ENCODE measurements at places on chromosomes 6 and 20.

DNA sequence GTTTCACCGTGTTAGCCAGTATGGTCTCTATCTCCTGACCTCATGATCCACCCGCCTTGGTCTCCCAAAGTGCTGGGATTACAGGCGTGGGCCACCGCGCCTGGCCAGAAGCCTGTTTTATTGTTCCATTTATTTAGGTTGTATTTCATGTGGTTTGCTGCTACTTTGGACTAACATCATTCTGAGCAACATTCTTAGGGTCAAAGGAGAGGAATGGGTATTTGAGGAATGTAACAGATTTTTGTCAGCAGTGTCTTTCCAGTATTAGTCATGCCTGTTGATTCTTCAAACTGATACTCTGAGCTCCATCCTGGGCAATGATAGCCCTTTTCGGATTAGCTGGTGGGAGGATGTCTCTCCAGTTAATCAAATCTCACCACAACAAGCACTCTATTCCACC, 213.0 kb upstream of the CITED2 start:
- no peak for DNase-seq

- DNase-seq = no peak
These were observed 17.0 kb upstream of the SNX3 start for GRCh38 chr6:108277831-108278230.

DNA sequence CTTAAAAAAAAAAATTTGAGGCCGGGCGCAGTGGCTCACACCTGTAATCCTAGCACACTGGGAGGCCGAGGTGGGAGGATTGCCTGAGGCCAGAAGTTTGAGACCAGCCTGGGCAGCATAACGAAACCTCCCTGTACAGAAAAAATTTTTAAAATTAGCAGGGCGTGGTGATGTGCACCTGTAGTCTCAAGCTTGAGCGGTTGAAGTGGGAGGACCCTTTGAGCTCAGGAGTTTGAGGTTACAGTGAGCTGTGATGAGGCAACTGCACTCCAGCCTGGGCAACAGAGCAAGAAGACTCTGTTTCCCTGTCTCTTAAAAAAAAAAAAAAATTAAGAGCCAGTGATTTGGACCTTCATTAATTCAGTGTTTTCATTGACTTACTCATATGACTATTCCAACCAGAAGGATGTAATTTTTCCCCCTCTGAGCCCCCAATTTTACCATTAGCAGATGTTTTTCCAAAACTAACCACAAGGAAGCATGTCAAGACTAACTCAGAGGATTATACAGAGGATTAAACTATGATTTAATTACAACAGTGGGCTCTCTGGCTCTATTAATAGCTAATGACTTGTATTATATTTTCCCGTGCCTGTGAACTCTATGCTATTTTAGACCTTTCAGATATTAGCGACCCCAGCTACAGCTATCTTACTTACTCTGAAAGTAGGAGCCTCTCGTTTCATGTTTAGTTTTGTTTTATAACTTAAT, 75.1 kb downstream of the ARID1B start:
- DNase-seq = no peak

- no peak for DNase-seq
These were observed 130.5 kb downstream of the ZFP64 start for GRCh38 chr20:52060794-52061714.

Data from activated CD4-positive, alpha-beta T cell treated with anti-CD3 and anti-CD28 coated beads, Interleukin-2, amount 50 U/mL, for 4 hours (primary cell).